HepG2 (cell line): ENCODE measurements at places on chromosomes 13 and 19. TPM values are rescaled to one million over a fixed set of nuclear protein-coding genes. Genes with fewer than 3 reads are reported as not detected.

DNA sequence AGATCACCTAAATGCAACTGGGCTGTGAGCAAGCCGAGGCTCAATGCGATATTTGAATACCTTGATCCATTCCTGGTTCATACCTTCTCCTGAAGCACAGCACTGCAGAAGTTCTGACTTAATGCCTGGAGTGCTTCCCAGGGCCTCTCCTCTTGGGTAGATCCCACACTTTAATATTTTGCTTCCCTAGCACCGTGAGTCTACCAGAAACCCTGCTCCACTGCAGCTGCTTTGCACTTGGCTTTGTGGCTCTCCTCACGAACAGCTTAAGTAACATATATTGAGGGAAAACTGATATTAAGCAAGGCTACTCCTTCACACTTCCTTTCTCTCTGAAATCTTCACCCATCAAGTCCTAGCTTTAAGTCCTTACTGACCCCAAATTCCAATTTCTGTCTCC is 51.6 kb upstream of the C13orf42 start:
- no peaks in the 10 kb centered on the region for H3K36me3 ChIP-seq
- no peaks in the 10 kb centered on the region for H3K4me1 ChIP-seq
- DNase-seq, result no peak

ZNF558 gene
- 10.8 and 13.0 TPM in 2 replicates for polyA plus RNA-seq

- no peak for DNase-seq
- peaks cover 33% of the 10 kb centered on the region for H3K4me1 ChIP-seq
- no peaks in the 10 kb centered on the region for H3K27me3 ChIP-seq
- H3K4me3 ChIP-seq, result no peak overlapping the region
Measured at GRCh38 chr13:99575376-99576120, 74.3 kb downstream of the TM9SF2 start.

DNA sequence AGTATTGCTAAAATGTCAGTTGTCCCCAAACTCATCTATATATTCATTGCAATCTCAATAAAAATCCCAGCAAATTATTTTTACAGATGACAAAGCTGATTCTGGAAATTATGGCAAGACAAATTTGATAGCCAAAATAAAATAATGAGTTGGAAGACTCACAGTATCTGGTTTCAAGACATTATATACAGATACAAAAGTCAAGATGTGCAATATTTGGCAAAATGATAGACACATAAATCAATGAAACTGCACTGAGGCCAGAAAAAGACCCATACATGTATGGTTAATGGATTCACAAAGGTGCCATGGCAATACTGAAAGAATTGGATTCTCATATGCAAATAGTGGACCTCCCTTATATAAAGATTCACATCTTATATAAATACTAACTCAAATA is 24.2 kb downstream of the ZNF45 start:
- no peak for DNase-seq
- H3K36me3 ChIP-seq, result peaks cover 8% of the 10 kb centered on the region
- no peaks in the 10 kb centered on the region for H3K27me3 ChIP-seq
- no peak overlapping the region for H3K4me3 ChIP-seq

- H3K36me3 ChIP-seq, result no peaks in the 10 kb centered on the region
- no peaks in the 10 kb centered on the region for H3K27me3 ChIP-seq
- H3K4me3 ChIP-seq, result no peak overlapping the region
- peaks cover 4% of the 10 kb centered on the region for H3K4me1 ChIP-seq
Measured at GRCh38 chr13:19927117-19927748, 31.3 kb upstream of the ZMYM2 start.

- DNase-seq, result no peak
- H3K4me1 ChIP-seq, result no peaks in the 10 kb centered on the region; the same call in 1 of the 2 replicates
- peaks cover 13% of the 10 kb centered on the region; the same call in 1 of the 3 replicates for H3K27me3 ChIP-seq
Measured at GRCh38 chr19:50190439-50190891, 13.0 kb upstream of the MYH14 start.

FGF21 gene
- polyA plus RNA-seq, result 0.17 TPM in 2 replicates

DNA sequence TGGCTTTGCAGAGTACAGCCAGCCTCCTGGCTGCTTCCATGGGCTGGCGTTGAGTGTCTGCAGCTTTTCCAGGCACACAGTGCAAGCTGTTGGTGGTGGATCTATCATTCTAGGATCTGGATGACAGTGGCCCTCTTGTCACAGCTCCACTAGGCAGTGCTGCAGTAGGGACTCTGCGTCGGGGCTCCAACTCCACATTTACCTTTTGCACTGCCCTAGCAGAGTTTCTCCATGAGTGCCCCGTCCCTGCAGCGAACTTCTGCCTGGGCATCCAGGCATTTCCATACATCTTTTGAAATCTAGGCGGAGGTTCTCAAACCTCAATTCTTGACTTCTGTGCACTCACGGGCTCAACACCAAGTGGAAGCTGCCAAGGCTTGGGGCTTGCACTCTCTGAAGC is 1697.3 kb upstream of the MIR17HG start:
- no peak for DNase-seq
- H3K27me3 ChIP-seq, result no peaks in the 10 kb centered on the region
- H3K36me3 ChIP-seq, result no peaks in the 10 kb centered on the region

DNA sequence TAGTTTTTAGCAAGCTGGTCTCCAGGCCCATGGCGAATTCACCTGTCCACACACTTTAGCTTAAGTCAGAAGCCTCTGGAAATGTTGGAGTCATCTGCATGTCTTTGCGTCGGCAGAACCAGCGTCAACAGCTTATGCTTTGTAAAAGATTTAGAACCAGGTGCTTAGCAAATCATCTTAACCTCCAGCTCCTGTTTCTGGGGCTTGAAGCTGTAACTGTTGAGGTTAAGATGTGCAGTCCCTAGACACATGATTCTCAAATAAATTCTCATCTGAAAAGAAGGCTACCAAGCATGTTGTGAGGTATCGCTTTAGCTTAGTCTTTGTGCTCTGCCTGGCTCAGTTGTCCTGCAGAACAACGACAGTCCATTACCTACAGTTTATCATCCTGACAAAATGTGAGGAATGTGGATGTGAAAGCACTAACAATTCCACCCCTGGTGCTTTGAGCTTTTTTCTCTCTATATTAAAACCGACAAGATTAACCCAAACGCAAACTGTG is 4.4 kb downstream of the EFNB2 start:
- H3K4me3 ChIP-seq, result no peak overlapping the region
- no peak for DNase-seq
- H3K4me1 ChIP-seq, result peaks cover 11% of the 10 kb centered on the region

DNA sequence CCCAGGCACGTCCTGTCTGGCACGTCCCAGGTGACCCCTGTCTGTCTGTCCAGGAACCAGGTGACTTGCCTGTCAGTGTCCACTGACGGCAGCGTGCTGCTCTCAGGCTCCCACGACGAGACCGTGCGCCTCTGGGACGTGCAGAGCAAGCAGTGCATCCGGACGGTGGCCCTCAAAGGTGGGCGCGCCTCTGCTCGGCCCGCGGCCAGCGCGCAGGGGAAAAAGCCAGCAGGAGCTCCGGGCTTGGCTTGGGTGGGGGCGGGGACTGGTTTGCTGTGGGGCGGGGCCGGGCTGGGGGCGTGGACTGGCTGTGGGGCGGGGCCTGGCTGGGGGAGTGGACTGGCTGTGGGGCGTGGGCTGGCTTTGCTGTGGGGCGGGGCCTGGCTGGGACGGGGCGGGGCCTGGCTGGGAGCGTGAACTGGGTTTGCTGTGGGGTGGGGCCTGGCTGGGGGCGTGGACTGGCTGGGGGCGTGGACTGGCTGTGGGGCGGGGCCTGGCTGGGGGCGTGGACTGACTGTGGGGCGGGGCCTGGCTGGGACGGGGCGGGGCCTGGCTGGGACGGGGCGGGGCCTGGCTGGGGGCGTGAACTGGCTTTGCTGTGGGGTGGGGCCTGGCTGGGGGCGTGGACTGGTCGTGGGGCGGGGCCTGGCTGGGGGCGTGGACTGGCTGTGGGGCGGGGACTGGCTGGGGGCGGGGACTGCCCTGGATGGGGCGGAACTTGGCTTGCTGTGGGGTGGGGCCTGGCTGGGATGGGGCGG is 7.2 kb downstream of the WDR18 start:
- H3K4me3 ChIP-seq, result no peak overlapping the region
- peaks cover 36% of the 10 kb centered on the region for H3K36me3 ChIP-seq
- no peaks in the 10 kb centered on the region for H3K27me3 ChIP-seq
- no peak for DNase-seq
- H3K27ac ChIP-seq, result no peak overlapping the region

DNA sequence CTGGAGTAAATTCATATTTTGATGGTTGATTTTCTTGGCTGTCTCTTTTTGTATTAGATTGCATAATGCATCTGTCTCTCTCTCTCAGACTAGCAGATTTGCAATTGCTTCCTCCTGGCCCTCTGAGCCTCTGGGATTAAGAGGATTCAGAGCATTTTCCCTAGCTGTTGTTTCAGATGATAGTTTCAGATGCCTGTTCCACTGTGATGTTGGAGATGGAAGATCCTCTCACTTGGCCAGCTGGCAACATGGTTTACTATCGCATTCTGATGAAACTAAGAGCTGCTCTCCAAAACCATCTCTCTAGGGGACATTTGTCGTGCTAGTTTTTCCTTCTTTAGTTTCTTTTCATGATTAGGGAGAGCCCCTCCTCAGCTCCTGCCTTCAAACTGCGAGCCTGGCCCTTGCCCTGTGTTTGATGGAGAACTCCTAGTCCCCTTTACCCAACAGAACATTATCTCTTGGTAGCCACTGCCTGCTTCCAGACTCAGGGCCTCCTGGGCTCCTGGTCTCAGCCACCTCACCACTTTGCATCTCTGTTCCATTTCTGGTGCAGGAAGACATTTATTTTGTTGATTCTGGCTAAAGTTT is 244.6 kb downstream of the B3GLCT start:
- DNase-seq, result no peak
- no peaks in the 10 kb centered on the region; the same call in 1 of the 2 replicates for H3K4me1 ChIP-seq
- H3K27me3 ChIP-seq, result no peaks in the 10 kb centered on the region; the same call in 2 of the 3 replicates
- H3K4me3 ChIP-seq, result no peak overlapping the region
- no peak overlapping the region for H3K27ac ChIP-seq

DNA sequence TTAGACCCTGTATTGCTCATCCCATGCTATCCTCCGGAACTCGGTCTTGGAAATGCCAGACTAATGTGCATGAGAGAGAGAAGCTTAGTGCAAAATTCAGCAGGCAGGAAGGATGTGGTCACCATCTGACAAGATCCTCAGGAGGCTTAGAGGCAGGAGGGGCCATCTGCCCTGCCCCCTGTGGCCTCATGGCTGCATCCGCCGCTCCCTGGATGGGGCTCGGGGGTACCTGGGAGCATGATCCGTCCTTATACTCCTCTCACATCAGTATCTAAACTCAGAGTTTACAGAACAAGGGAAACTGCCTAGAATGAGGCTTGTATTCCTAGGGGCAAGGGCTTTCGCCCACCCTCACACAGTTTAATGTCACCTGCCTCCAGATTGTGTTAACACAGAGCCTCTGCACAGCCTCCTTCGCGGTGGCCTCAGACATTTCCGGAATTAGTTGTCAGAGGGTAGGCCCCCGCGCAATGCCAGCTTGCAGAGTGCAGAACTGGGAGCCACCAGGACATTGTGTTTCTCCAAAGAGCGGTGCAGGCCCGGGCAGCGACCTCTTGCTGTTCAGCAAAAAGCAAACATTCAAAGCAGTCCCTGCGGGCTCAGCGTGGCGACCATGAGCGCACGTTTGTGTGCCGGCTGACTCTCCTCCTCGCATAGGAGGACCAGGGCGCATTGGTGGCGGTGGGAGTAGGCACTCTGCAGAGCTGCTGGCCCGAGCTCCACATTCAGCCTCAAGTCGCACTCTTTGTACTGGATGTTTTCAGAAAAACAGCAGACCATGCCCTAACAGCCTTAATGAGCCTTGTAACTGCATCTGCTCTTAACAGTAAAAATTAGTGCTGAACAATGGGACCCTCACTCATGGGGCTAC is 39.1 kb downstream of the GPR12 start:
- DNase-seq, result no peak
- peaks cover 14% of the 10 kb centered on the region for H3K4me1 ChIP-seq
- no peak overlapping the region for H3K27ac ChIP-seq
- H3K4me3 ChIP-seq, result no peak overlapping the region

ERICH6B gene
- polyA plus RNA-seq, result not detected in 2 replicates

- H3K27ac ChIP-seq, result no peak overlapping the region
- H3K27me3 ChIP-seq, result no peaks in the 10 kb centered on the region
- H3K4me1 ChIP-seq, result no peaks in the 10 kb centered on the region
Measured at GRCh38 chr13:62280590-62280989, 864.9 kb upstream of the PCDH20 start.

DNA sequence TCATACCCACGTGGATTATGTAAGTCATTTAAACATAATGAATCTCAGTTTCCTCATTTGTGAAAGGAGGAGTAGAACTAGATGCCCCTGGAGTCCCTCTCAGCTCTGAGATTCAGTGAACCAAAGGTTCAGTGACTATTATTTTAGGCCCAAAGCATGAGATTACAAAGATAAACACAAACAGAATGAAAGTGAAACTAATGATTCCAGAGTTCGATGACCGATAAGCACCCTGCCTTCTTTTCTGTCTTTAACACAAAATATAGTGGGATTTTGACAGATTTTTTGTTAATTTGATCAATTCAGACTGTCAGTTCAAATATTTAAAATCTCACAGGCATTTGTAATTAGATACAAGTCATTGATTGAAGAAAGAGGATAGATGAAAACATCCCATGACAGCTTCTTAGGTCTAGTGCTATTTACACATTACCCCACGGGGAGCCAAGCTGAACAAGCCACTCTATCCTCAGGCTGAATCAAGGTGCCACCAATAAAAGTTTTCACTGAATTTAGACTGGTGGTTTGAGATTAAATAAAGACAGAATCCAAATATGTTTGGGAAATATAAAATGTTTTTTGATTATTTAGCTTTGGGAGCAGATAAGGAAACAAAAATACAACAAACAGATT is 64.6 kb upstream of the RAP2A start:
- H3K27ac ChIP-seq, result no peak overlapping the region
- DNase-seq, result no peak
- no peak overlapping the region for H3K4me3 ChIP-seq
- peaks cover 61% of the 10 kb centered on the region for H3K36me3 ChIP-seq
- no peaks in the 10 kb centered on the region for H3K27me3 ChIP-seq

DNA sequence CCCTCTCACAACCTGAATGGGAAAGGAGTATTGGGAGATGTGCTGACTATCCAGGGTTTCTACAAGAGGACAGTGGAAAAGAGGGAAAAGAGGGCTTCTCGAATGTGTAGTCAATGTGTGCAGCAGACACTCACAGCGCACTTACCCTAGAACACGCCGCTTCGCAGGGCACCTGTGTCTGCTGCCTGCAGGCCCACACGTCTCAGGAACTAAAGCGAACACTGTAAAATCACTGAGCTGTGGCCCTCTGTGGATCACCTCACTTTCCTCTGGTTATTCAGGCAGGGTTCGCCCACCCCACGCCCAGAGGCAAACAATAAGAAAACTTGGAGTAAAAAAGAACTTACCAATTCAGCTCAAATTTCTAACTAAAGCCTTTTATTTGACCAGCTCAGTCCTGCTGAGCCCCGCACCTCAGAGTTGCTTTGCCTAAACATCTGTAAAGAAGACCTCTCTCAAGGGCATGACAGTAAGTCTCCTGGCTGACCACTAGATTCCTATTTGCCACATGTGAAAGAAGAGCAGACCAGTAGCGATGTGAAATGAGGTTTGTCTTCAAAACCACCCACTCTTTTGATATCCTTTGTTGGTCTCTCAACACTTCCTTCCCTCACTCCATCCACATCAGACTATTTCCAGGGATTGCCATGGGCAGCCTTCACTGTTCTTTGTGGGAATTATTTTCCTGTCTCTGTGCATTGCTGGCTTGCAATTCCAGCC is 19.3 kb upstream of the DOCK9 start:
- no peaks in the 10 kb centered on the region for H3K27me3 ChIP-seq
- DNase-seq, result no peak
- no peaks in the 10 kb centered on the region for H3K36me3 ChIP-seq
- no peak overlapping the region for H3K4me3 ChIP-seq
